ENCODE measurements at places on chromosomes 7 and 10.

DNA sequence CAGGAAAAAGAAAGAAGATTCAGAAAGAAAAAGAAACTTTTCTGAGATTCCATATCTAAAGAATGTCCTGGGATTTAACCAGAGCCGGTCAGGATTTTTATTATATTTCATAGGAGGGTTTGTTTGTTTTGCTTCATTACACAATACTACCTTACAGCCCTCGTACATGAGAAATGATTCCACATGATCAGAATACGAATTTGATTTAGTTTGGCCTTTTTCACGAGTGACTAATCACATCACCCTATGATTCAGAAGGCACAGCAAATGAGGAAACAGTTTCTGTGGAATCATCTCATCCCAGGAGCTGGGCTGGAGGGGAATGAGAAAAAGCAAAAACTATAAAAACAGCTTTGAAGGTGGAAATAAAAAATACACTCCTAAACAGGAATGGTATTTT is 54.7 kb upstream of the VWC2 start:
- no peak for DNase-seq

- no peak for DNase-seq
These were observed 40.9 kb upstream of the FOXK1 start for GRCh38 chr7:4641091-4641666.

- DNase-seq: no peak
These were observed 27.9 kb upstream of the HNRNPH3 start for GRCh38 chr10:68303849-68304412.

- no peak for DNase-seq
These were observed 210.4 kb downstream of the FAM107B start for GRCh38 chr10:14564268-14564744.

- DNase-seq: no peak
These were observed 1.8 kb upstream of the OPN4 start for GRCh38 chr10:86652361-86653202.

- DNase-seq: peak; percentile 62
These were observed 809 bp downstream of the C10orf143 start for GRCh38 chr10:130109796-130110245.

DNA sequence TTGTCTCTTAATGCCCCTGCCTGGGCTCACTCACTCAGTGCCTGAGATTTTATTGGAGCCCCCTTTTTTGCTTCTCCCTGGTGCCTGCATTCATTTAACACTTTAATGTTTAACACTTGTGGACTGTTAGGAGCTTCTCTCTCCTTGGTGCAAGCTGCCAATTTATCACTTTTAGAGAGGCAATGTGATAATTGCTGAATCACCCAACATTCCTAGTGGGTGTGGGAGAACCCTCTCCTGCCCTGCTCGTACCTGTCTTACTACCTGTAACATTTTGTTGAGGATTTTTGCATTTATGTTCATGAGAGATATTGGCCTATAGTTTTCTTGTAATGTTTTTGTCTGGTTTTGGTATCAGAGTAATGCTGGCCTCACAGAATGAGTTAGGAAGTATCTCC is 13.2 kb downstream of the STAM start:
- DNase-seq: no peak

- DNase-seq: no peak
These were observed 166.9 kb downstream of the UBE2H start for GRCh38 chr7:129785685-129786514.
